GM12892 (cell line): ENCODE measurements at places on chromosomes 5 and 9.

- no peak for DNase-seq
Observed at GRCh38 chr9:22119522-22120158, 110.5 kb upstream of the CDKN2B start.

DNA sequence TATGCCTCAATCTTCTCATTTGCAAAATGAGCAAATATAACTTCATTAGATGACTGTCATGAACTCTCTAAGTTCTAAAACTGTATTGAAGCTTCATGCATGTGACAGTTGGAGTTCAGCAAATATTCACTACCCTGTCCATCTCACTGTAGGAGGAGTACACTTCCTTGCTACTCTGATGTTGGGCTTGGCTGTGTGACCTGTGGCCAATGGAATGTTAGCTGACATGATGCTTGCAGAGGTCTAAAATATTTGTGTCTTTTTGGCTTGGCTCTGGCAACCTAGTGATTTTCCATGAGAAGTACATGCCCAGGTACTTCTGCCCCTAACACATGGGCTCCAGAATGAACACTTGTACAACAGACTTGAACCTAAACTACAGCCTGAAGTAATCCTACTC is 203.1 kb upstream of the ANKH start:
- no peak for DNase-seq

- DNase-seq, result no peak
Observed at GRCh38 chr9:27537027-27537435, 7.4 kb upstream of the MOB3B start.

GRCh38 chr5:95739857-95740256 is 8.7 kb downstream of the RHOBTB3 start:
- no peak for DNase-seq

- DNase-seq, result no peak
Observed at GRCh38 chr5:17019324-17019723, 83.2 kb upstream of the MYO10 start.

DNA sequence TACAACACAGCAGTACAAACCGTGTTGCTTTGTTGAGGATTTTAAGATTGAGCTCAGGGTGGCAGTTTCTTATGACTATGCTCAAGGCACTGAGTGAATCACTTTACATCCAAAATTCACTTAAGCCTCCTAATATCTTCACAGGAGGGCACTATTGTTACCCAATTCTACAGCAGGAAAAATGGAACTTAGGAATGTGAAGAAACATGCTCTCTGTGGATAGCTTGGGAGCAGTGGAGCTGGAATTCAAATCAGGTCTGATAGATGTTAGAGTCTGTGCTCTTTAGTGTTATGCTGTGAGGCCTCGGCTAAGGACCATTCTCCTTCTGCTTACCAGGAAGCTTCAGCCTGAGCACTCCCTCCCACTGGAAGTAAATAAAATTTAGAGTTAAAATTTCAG is 18.7 kb upstream of the HMHB1 start:
- no peak for DNase-seq

DNA sequence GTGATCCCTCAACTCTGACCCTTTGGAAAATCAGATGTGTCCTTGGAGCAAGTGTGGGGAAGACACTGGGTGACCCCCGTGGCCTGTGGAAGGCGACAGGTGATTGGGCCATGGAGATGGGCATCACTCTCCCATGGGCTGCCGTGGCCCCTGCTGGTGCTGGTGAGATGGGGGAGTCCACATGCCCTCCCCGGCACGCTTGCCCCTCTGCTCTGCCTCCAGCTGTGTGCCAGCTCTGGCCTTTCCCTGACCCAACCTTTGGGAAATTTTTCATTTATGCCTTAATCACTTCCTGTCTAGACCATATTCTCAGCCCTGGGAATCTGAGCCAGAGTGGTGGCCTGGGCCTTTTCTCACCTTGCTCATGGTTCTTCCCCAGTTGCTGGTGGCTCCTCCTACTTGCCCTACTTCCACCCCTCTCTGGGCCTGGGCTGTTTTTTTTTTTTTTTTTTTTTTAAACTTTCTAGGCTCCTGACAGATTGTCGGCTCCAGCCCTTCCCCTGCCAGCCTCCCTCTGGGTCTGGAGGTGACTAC is 56.6 kb downstream of the RGS3 start:
- no peak for DNase-seq

DNA sequence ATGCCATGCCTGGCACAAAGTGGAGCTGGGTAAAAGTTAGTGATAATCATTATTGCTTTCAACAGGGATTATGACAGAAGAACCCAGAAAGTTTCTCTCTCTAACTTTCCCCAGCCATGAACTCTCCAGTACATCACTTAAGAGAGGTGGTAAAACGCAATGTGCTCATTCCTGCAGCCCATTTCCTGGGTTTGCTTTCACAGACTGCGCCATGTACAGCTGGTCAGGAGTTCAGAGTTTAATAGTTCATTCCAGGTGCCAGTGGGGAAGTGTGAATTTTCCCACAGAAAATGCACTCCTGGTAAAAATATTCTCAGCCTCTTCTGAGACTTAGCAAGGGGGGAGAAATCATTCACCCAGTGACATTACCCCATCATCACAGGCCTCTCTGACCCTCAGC is 35.5 kb downstream of the ADAM19 start:
- DNase-seq, result no peak

DNA sequence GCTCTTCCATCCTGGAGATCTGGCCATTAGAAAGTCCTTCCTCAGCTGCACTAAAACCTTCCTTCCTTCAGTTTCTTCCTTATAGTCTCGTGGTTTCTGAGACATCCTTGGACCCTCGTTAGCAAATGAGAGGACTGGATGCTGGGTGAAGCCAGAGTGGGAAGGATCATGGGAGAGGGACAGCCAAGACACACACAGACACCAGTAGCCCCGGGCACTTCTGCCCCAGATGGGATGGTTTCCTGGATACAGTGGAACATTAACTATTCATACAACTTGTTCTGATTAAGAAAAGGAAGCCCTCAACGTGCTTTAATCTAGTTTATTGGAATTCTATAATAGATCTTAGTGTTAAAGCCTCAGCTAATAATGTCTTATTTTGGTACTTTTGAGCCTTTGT is 125.5 kb downstream of the SEC61B start:
- no peak for DNase-seq

DNA sequence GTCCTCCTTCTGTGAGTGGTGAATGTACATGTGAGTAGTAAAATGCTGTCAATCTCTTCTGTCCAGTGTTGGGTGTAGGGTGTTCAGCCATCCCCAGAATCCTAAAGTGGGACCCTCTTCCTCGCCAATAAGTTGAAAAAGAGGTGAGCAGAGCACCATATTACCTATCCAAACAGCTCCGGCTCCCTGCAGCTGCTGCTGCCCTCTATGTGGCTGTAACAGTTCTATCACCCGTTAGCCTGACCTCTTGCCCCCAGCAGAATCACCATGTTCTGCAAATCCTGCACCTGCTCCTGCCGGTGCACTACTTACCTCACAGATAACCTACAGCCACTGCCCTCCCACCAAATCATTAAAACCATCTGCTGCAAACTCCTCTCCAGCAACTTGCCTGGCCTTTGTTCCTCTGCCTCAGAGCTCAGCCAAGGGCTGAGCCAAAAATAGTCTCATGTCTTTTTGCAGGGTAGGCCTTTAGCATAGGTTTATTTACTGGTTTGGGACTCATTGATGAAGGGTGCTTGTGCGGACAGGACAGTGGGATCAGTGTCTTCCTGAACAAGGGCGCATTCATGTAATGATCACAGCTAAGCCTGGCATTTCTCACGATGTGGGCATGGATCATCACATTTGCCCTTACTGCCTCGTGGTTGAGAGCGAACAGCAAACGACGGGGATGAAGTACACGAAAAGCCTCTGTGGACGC is 49.6 kb upstream of the CCL21 start:
- no peak for DNase-seq

DNA sequence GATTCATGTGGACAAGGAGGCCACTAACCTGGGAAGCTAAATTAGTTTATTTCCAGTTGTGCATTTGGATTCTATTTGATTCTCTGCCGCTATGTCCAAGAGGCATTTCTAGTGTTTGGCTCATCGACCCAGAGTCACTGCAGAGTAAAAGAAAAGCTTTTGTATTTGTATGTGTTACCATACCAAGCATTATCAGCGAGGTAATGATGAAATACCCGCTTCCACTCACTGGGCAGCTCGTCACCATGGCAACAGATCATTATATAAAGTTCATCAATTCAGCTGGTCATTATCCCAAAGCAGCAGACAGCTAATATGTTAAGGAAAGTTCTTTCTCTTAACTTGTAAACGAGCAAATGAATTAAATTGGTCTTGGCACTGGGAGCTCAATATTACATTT is 380.3 kb downstream of the SEMA5A start:
- DNase-seq, result no peak

DNA sequence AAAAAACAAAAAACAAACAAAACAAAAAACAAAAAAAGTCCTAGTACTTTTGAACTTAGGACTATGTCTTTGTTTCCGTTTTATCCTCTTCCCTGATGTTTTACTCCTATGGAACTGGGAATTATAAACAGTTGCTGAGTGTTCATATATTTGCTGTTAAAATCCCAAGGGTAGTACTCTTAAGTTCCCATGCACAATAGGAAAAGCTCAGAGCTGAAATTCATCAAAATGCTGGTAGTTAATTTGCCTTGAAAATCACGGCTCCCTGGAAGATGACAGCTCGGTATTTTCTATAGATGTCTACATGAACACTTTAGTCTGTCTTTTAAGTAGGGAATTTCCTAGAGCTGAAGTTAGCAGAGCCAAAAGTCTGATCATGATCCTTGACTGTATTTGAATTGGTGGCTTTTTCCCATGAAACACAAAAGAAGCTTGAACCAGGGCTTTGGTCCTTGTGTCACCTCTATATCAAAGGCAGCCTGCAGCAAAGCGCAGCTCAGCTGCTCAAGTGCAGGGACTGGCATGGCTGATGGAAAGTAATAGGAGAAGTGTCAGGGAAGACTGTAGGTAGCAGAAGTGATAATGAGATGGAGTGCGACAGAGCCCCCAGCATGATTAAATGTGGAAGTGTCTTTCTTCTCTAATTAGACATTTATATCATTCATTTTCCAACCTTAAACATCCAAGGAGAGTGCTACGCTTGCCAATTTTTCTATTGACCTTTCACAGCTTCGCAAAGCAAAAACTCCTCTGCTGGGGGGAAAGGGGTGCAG is 310.9 kb downstream of the TRIM36 start:
- no peak for DNase-seq

DNA sequence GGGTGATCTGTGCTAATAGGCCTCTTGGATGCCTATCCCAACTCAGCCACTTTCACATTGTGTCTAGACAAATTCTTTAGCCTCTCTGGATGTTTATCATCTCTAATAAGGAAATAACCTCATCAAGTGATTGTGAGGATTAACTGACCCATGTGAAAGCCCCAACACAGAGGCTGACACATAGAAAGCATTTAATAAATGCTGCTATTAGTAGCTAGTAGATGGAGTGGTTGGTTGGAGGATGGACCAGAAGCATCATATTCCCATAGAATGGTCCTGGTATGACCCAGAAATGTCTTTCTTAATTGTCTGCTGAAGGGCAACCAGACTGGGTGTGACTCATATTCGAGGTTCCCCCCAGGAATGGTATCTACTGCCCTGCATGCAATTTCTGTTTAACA is 124.4 kb downstream of the PIK3R1 start:
- DNase-seq, result no peak

GRCh38 chr5:73960023-73960422 is 334.0 kb downstream of the ARHGEF28 start:
- no peak for DNase-seq

- DNase-seq, result no peak
Observed at GRCh38 chr5:172229904-172230303, 35.9 kb downstream of the EFCAB9 start.

DNA sequence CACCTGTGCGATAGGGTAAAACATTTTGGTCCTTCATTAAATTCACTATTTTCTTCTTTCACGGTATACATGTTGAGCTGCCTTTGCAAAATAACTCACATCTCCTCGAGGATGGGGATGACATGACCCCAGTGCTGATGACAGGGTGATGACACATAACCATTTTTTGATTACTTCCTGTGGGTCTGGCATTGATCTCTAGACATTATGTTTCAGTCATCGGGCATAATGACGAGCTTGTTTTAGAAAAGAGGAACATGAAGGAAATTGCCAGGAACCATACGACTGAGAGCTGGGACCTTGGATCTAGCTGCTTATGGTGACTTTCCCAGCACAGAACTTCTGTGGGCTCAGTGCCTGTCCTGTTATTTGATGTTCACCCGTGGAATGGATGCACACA is 25.2 kb downstream of the COL5A1 start:
- DNase-seq, result no peak

DNA sequence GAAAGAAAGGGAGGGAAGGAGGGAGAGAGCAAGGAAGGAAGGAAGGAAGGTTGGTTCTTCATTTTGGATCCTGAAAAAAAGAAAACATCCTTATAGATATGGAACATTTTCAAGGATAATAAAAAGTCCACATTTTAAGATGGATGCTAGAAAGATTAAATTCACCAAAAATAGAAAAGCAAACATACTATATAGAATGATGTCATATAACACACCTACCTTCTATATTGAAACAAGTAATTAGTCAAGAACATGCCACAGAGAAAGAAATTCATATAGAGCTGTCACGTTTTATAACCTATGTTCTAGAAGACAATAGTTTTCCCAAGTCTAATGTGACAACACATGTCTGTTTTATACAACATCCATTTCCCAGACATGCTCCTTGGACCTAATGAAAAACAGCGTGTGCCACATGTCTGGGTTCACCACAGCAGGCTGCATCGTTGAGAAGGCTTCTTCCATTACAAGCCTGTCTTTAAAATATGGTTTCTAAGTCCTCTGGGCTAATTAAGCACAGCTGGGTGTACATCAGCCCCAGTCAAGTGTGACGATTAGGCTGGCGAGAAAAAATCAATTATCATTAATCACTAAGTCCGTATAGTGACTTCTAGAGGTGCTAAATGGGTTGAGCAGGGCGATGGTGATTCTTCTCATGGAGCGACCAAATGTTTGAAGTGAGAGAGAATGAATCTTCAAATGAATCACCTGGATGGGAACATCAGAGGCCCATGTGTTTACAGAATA is 301.8 kb downstream of the TLE1 start:
- DNase-seq, result no peak

- DNase-seq, result no peak
Observed at GRCh38 chr9:94761481-94761880, 35.0 kb downstream of the AOPEP start.

DNA sequence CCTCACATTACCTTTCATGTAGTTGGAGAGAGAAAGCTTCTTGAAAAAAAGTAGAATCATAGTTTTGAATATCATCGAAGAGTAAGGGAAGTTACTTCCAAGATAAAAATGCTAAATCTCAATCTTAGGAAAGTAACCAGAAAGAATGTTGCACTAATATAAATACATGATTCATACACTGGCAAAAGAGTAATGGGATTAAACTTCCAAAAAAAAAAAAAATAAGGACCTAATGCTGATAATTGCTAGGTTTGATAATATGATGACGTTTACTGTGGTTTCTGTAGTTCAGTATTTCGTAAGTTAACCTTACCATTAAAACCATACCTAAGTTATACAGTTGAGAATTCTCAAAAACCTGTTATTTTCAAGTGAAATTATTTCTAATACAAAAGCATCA is 573.8 kb upstream of the CDH9 start:
- DNase-seq, result no peak
